Ureter (tissue), 1 donor: ENCODE measurements at places on chromosomes 2 and 18.

GRCh38 chr2:229520691-229521096 is 193.7 kb downstream of the DNER start:
- DNase-seq: no peak

DNA sequence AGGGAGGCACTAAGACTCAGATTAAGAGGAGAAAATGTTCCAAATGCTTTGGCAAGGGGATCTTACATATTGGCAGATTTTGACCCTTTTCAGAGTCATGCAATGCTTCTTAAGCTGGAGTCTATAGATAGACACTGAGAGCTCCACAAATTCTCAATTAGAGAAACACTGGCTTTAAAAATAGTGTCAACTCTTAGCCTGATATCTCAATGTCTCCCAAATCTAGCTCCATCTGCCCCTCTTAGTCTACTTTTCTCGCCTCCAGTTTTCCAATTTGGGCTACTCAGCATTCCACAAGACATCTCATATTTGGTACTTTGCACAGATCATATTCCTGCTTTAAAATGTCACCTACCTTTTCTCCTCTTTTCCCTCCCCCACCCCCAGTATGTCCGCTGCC is 232.6 kb downstream of the LRRTM1 start:
- no peak for DNase-seq

DNA sequence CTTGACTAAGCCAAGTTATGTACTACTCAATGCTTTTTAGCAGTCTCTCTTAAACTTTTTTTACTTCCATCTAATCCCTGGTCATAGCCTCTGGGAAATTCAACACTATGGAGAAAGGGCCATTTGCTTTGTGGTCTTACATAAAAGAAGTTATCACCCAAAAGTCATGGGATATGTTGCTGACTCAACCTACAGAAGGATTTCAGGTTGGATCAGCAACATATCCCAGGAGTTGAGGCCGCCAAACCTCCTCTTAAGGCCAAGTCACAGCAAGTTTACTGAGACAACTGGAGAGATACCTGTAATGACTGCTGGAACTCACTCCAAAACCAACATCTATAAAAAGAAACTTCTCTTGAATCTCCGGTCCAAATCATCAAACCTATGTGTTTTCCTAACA is 141.1 kb downstream of the IRS1 start:
- DNase-seq: no peak

GRCh38 chr2:234569776-234570430 is 73.0 kb upstream of the ARL4C start:
- no peak for DNase-seq

- DNase-seq: no peak
Observed at GRCh38 chr2:10132043-10132575, 9.6 kb downstream of the RRM2 start.

- DNase-seq: no peak
Observed at GRCh38 chr2:143529118-143529720, 400.0 kb downstream of the ARHGAP15 start.

DNA sequence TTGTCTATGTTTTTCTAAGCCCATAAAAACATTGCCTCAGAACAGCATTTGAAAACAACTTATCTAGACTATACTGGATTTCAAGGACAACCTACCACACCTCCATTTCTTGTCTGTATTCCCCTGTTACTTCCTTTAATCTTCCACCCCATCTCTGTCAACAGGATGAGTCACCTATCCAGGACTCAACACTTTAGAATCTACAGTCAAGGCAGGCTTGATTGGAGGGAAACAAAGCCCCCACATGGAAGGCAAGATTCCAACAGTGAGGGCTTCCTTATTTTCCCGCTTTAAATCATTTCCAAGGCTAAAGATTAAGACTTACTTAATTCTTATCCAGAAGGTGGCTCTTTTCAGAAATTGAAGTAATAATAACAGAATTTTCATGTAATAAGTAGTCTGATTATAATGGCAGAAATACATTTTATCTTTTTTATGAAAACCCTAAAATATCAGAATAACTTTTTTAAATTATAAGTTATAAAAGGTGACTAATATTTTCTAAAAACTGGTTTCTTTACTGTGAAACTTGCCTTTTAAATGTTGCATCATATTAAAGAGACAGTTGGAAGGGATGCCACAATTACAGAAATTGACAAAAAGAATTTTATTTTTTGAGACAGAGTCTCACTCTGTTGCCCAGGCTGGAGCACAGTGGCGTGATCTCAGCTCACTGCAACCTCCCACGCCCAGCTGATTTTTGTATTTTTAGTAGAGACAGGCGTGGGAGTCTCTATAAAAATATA is 138.7 kb upstream of the CCDC150 start:
- no peak for DNase-seq

DNA sequence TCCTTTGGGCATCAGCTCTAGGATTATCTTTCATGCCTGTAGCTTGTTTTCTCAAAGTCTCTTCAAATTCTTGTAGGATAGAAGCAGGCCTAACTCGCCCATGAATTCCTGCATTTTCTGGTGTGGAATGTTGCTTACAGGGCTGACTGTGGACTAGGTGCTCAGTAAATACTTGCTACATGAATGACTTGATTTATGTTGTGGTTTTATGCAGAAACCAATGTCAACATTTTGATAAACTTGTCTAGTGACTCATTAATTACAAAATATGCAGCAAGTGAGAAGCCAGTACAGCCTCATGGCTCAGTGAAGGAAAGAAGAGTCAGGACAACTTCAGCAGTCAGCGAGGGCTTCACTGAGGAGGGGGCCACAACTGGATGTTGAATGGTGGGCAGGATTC is 110.6 kb upstream of the SIX2 start:
- no peak for DNase-seq

GRCh38 chr2:144554492-144555210 is 34.7 kb upstream of the ZEB2 start:
- no peak for DNase-seq

- DNase-seq: no peak
Observed at GRCh38 chr2:42378415-42378814, 17.4 kb upstream of the COX7A2L start.

DNA sequence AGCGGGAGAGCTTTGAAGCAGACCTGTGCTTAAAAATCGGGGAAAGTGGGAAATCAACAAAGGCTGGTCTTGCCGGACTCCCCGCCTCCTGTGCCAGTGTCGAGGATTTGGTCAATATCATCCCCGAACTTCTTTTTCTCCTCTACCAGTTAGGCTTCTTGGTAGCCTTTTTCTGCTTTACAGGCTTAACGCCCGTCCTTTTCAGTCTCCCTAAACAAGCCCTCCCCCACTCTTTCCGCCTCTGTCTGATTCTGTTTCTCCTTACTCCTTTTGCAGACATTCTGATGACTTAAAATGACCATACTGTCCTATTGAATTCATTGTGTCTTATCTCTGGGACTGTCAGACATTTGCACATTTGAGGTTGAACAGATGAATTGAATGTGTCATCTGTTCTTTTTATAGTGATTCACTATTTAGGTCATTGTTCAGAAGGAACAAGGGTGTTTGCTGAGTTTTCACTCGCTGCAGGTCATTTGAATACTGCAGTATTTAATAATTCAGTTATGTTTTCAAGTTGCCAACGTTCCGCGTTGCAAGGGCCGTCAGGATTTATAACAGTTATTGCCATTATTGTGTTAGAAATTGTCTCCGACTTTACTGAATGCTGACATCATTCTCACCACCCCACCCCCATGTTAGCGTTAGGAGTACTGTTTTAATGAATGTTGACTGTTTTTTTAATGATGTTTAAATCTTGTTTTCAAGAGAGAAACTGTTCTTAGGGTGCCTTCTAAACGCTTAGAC is 1.1 kb downstream of the ITGAV start:
- no peak for DNase-seq

GRCh38 chr18:63070767-63071502 is 248.6 kb downstream of the BCL2 start:
- DNase-seq: no peak

GRCh38 chr2:181466661-181467576 is 9.7 kb downstream of the ITGA4 start:
- DNase-seq: peak; percentile 57

DNA sequence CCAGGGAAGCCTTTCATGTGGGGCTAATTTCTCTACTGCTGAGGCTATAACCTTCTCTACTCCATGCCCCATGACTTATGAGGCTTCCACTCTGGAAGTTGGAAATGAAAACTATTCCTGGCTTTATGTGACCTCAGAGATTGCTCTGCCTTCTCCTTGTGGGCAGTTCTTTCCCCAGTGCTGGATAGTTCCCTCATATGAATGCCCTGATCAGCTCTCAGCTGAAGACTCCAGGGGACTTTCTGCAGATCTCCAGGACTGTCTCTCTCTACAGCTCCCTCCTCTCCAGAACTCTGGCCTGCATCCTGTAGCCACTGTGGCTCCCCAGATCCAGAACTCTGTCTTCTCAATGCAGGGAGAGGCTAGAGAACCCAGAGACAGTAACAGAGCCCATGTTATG is 235.1 kb downstream of the SEPTIN10 start:
- DNase-seq: no peak

GRCh38 chr2:11574176-11575046 is 40.6 kb downstream of the GREB1 start:
- DNase-seq: no peak

GRCh38 chr2:200423541-200423940 is 86.3 kb downstream of the KCTD18 start:
- DNase-seq: no peak

GRCh38 chr2:12930391-12930790 is 213.7 kb downstream of the TRIB2 start:
- no peak for DNase-seq

DNA sequence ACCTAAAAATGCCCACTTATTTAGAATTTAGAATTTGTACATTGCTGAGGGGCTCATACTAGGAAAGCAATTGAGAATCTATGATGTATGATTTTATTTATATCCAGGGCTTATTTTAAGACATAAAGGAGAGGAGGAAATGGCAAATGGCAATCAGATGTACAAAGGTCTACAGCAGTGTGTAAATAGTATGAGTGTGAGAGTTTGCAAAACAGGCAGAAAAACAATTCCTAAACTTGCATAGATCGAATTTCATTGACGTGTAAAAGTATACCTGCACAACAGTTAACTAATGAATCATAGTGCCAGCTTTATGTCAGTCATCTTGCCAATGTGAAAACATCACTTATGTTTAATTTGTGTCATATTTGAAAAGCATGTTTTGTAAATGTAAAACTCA is 718.7 kb upstream of the GCFC2 start:
- no peak for DNase-seq

GRCh38 chr2:28896906-28897305 is 2.4 kb downstream of the WDR43 start:
- DNase-seq: no peak

- DNase-seq: peak; percentile 10
Observed at GRCh38 chr18:75114231-75114764, 94.6 kb downstream of the PTGR3 start.

DNA sequence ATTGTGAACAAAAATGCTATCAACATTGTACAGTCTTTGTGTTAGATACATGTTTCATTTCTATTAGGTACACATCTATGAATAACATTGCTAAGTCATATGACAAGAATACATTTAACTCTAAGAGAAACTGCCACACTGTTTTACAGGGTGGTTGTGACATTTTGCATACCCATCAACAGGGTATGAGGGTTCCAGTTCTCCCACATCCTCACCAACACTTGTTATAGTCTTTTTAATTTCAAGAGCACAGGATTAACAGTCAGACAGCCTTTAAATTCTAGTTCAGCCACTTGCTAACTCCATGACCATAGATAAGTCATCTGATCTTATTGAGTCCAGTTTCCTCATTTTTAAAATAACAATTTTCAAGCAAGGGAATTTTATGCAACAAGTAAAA is 92.5 kb upstream of the PPP1CB start:
- no peak for DNase-seq

GRCh38 chr2:48227617-48228344 is 302.2 kb upstream of the STON1 start:
- DNase-seq: no peak

GRCh38 chr2:206915121-206915520 is 24.2 kb upstream of the CPO start:
- no peak for DNase-seq

DNA sequence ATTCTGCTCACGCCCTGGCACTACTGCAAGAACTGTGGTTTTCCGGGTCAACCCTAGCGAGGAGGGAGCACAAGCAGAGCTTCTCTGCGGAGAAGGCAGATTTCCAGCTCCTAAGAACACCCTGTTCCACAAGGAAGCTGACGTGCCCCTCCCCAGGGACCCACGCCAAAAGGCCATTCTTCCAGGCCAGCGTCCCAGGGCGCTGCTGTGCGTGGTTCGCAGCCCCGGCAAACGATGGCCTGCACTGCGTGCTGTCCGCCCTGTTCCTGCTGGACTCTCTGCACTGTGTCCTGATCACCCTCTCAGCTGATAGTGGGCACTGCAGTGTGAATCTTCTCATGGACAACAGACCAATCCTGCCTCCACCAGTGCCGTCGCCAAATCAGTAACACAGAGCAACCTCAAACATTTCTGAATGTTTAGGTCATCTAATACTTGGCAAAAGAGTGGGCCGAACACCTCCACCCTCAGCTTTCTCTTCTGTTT is 49.1 kb downstream of the ADI1 start:
- no peak for DNase-seq

DNA sequence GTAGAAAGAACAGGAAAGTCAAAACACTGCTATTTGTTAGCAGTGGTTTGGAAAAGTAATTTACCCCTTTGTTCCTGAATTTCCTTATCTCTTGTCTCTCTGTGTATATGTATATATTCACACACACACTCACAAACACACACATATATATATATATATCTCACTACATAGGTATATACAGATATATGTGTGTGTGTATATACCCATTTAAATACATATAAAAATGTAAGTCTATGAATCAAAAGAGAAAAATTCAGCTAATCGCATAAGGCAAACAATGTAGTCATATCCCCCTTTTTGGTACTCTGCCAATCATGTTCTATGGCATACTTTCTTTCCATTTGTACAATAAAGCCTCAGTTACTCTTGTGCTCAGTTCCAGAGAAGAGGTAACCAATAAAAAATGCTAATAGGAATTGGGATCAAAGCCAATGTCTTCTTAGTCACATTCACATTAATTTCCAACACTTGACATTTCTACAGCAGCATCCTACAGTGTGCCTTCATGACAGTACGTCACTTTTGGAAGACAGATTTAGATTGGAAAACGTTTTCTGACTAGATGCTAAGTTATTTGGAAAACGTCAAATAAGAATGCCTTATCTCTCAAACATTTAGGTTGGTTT is 94.6 kb downstream of the MC4R start:
- no peak for DNase-seq

DNA sequence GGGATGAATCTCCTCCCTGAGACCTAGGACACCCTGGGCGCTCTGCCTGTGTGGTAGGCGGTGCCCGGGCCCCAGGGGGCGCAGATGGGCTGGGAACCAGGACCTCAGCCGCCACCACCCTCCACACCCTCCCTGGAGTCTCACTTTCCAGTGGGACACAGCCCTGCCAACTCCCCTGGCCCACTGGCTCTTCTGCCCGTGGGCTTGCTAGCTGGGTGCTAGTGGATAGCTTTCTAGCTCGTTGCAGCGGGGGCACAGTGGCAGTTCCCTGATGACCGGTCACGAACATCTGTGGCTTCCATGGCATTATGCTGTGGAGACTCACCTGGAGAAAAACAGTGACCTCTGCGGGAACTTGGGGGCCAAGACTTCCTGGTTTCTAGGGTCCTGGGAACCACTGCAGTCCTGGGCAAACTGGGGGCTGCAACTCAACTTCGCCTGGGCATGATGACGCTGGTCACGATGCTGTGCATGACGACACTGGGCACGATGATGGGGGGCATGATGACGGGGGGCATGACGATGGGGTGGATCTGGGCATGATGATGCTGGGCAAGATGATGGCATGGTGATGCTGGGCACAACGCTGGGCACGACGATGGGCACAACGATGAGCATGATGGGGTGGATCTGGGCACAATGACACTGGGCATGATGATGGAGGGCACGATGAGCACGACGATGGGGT is 31.0 kb upstream of the ALLC start:
- DNase-seq: peak; percentile 35

- DNase-seq: no peak
Observed at GRCh38 chr2:53903011-53903410, 43.2 kb upstream of the GPR75 start.
